H9 (cell line): ENCODE measurements at places on chromosomes 7 and 10.

DNA sequence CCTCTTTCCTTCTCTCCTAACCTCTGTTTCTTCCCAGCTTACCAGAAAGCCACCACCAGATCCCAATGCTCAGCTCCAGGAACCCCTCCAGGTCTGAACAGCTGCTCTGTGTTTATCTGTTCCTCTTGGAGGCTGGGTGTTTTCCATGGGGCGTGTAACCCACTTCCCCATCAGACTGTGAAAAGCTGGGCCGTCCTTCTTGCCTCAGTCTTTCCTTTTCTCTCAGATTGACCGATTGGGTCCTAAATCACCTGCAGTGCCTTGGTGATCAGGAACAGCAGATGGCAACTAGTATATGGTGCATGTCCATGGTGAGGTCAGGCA lies 4.8 kb downstream of the SH3PXD2A start:
- no peak for DNase-seq

DNA sequence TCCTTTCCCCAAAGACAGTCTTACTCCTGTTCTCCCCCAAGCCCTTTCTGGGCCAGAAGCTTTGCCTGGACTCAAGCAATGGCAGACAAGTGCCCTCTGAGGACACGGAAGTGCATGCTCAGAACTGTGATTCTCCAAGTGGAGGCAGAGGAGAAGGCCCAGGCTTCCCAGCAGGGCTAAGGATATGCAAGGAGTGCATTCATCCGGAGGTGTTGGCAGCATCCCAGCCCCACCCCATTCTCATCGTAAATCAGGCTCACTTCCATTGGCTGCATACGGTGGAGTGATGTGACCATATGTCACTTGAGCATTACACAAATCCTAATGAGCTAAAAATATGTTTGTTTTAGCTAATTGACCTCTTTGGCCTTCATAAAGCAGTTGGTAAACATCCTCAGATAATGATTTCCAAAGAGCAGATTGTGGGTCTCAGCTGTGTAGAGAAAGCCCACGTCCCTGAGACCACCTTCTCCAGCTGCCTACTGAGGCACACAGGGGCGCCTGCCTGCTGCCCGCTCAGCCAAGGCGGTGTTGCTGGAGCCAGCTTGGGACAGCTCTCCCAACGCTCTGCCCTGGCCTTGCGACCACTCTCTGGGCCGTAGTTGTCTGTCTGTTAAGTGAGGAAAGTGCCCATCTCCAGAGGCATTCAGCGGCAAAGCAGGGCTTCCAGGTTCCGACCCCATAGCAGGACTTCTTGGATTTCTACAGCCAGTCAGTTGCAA lies 1.4 kb upstream of the RBP3 start:
- no peak for DNase-seq

- DNase-seq, result no peak
Measured at GRCh38 chr7:135601182-135601581, 43.5 kb downstream of the NUP205 start.

- peak; percentile 41 for DNase-seq
Measured at GRCh38 chr10:14648005-14648765, 126.5 kb downstream of the FAM107B start.

DNA sequence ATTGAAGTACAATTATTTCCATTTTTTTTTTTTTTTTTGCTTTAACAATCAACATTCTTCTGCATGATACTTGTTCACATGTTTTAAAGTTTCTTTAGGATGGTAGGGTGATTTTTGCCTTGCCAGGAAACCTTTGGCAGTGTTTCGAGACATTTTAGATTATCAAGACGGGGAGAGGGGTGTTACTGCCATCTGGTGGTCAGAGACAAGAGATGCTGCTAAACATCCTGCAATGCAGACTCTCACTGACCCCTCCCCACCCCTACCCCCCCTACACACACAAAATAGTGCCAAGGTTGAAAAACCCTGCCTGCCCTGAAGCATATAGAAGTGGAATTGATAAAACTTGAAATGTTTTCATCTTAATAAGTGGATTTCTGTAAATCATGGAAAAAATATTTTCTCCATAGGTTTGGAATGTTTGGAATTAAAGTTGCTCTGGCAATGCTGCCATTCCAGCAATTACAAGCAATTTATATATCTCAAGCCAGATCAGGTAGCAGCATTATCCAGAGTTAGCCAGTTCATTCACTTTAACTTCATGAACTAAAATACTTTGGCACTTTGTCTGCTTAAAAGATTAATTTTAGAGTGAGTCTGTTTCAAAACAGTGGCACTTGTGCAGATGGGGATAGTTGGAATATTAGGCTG lies 62.1 kb downstream of the SDHAF3 start:
- DNase-seq, result peak; percentile 36

DNA sequence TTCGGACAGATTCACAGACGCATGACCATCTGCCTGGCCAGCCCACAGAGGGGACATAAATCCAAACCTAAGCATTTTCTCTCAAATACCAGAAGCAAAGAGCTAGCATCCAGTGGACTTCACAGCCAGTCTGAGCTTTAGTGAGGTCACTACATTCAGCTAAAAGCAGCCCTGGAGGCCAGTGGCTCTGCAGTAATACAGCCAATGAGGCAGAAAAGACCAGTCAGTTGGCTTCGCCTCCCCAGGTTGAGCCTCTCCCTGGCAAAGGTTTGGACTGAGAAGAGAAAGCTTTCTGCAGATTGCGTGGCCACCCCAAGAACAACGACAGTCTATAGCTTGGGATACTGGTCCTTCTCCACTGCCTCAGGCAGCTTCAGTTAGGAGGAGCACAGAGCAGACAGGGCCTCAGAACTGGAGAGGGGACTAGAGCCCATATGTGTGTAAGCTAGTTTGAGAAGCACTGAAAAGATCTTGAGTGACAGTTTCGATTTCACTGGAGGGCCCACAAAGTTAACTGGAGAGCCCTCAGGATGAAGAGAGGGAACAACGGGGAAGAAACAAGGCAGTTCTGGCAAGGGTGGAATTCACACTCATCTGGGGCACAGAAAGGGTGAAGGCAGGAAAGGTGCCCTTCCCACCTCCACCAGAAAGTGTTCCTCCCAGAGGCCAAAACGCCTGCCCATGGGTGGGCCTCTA lies 3.8 kb downstream of the WDR91 start:
- DNase-seq, result no peak

- no peak for DNase-seq
Measured at GRCh38 chr10:37856881-37857286, 526 bp downstream of the ZNF248 start.

- DNase-seq, result no peak
Measured at GRCh38 chr10:78640796-78641636, 427.8 kb upstream of the ZMIZ1 start.

- no peak for DNase-seq
Measured at GRCh38 chr7:14395860-14396259, 406.4 kb upstream of the ETV1 start.

DNA sequence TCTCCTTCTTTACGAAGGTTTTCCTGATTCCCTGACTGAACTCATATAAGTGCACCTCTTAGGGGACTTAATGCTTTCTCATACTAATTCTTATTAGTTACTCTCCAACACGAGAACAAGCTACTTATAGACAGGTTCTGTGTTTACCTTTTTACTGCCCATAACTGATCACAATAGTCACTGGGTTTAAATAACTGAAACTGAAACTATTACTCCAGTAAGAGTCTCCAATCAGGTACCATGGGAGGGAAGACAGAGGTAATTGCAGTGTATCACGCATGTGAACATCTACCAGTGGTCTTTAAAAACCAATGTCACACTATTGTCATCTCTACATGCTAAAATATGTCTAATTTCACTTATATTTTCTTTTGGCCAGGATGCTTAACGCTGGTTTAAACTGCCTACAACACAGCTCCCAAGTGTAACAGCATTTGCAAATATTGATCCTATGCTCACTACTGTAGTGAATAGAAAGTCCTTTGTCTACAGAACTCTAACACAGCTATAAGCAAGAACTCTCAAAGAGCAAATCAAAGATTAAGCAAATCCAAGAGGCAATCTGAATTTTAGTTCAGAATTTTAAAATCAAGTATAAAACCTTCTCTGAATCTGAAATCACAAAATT lies 3.6 kb downstream of the GDI2 start:
- DNase-seq, result no peak

- no peak for DNase-seq
Measured at GRCh38 chr7:94970085-94970576, 62.7 kb downstream of the PPP1R9A start.

DNA sequence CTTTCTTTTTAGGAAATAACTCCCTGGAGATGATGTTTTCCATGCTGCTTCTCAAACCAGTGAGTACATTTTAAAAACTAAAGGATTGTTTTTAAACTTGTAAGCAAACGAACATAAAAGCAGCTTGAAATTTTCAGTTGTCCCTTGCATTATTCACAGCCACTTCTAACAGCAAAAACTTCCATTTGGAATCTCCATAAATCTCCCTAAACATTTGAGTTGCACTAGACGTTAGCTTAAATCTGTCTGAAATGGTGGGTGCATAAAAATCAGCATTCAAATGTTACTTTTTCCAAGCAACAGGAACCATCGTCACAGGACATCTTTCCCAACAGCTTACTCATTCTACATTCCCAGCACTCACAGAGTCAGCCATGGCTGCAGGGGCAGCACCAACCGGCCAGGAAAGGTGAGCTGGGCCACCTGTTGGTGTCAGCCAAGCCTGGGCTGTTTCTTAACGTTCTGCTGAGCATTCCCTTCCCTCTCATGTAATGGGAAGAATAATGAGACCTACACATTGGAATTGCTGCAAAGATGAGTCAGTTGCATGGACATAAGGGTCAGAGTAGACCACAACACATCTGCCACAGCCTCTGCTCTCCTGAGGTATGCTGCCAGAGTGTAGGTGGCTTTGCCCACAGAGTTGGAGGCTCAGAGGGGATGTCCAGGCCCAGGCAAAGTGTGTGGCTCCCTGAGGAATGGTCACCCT lies 163.2 kb downstream of the TNS3 start:
- DNase-seq, result no peak

DNA sequence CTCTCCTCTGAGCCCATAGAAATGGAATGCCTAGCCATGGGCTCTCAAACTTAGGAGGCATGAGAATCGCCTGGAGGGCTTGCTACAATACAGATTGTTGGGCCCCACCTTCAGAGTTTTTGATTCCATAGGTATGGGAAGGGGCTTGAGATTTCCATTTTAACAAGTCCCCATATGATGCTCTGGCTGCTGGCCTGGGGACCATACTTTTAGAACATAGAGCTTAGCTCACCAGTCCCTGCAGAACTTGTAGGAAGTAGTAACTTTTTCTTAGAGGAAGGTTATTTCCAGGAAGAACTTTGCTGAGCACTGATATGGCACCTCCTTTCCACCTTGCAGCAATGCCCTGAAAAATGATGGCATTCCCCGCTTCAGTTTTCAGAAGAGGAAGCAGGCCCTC lies 177.0 kb upstream of the ZMIZ1 start:
- DNase-seq, result no peak

DNA sequence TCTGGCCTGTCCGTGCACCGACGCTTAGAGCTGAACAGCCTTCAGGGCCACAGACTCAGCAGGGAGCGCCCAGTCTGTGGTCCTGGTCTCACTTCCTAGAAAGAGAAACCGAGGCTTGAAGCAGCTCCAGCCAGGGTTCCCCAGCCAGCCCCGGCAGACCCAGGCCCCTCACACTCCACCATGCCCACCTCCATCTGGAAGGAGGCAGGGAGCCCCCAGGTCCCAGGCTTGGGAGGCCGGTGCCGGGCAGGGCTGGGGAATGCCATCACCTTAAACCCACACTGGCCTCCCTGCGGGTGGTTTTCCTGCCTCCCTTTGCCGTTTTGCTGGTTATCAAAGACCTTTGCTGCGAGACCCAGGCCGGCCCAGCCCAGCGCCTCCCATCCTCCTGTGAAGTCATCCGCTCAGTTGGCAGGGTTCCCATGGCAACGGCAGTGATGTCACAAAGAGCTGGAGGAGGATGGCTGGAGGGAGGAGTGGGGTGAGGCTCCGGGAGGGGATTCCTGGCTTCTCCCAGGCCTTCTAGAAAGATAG lies 24.0 kb downstream of the ELFN1 start:
- peak; percentile 93 for DNase-seq

GRCh38 chr10:71726580-71727104 lies 7.1 kb upstream of the C10orf105 start:
- no peak for DNase-seq

DNA sequence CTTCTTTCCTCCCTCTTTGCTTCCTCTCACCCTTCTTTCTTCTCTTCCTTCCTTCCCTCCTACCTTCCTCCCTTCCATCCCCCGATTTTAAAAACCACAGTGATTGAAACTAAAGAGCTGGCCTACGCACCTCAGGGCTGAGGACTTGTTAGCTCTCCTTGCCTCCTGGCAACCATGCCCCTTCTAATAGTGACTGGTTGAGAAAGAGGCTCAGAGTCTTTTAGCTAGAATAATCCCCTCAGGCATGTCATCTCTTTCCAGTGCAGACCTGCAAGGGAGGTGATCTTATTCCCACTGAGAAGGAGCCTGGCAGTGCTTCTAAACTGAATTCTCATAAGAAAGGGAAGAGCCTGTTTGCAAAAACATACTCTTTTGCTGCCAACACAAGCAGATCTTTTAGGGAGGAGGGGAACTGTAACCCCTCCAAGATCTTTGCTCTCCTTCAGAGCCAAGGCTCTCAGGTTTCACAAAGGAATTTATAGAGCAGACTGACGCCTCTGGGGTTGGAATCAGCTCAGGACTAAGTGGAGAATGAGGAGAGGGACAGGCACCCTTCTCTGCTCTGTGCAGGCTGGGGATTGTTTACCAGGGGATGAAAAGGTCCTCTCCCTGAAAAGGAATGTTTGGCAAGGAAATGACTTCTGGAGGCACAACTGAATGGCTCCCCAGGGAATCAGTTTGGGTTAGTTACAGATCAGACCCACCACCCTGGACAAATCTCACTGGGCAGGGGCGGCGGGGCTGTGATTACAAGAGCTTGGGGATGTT lies 9.4 kb upstream of the ANKRD1 start:
- peak; percentile 58 for DNase-seq

DNA sequence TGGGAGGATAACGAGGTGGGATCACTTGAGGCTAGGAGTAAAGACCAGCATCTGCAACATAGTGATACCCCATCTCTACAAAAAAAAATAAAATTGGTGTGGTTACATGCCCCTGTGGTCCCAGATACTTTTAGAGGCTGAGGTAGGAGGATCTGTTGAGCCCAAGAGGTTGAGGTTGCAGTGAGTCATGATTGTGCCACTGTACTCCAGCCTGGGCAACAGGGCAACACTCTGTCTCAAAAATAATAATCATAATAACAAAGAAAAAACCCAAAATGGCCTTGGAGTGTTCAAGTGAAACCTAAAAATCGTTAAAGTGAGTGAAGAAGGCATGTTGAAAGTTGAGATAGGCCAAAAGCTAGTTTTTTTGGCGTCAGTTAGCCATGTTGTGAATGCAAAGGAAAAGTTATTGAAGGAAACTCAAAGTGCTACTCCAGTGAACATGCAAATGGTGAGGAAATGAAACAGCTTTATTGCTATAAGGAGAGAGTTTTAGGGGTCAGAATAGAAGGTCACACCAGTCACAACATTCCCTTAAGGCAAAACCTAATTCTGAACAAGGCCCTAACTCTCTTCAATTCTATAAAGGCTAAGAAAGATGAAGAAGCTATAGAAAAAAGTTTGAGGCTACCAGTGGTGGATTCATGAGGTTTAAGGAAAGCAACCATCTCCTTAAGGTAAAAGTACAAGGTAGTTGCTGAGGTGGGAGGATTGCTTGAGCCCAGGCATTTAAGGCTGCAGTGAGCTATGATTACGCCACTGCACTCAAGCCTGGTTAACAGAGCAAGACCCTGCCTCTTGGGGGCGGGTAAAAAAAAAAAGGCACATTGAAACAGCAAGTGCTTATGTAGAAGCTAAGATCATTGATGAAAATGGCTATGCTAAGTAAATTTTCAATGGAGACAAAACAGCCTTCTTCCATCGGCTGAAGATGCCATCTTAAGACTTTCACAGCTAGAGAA lies 45.4 kb upstream of the STOX1 start:
- DNase-seq, result no peak
